Stimulated activated CD4-positive, alpha-beta T cell treated with anti-CD3 and anti-CD28 coated beads, Interleukin-15, amount 100 ng/mL, for 1 hour (primary cell): ENCODE measurements at places on chromosomes 6 and 20.

DNA sequence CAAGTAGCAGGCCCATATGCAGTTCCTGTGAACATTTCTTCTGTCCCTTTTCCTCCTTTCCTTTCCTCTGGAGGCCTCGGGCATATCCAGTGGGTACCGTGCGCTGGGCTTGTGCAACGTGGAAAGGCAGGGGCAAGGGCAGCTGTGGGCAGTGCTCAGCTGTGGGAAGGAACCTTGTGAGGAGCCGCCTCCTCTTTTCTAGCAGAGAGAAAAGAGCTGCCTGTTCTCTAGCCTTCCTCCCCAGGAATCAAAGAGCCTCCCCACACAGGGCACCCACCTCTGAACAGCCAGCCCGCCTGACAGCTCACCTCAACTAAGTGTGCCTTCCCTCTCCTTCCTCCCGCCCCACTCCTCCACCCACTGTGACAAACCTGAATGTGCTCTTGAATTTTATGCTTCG is 143.3 kb upstream of the HDDC2 start:
- DNase-seq: no peak

- no peak for DNase-seq
Observed at GRCh38 chr6:40347571-40348011, 239.6 kb downstream of the LRFN2 start.

DNA sequence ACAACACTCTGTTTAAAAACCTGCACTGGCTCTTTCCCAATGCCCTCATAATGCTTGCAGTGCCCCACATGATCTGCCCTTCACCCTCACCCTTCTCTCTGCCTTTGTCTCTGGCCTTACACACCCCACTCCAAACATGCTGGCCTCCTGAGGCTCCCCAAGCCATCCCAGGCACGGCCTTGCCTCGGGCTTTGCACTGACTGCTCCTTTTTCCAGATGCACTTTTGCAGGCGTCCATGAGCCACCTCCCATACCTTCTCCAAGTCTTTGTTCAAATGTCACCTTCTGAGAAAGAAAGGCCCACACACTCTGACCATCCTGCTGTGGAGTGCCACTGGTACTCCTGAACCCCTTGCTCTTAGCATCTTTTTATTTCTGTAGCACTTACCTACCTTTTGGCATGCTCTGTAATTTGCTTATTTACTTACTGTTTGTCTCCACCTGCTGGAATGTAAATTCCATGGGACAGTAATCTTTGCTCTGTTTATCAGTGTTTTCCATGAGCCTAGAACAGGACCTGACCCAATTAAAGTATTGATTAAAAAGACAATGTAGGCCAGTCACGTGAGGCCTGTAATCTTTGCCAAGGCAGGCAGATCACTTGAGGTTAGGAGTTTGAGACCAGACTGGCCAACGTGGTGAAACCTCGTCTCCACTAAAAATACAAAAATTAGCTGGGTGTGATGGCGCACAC is 30.7 kb downstream of the GFRA4 start:
- DNase-seq: no peak

DNA sequence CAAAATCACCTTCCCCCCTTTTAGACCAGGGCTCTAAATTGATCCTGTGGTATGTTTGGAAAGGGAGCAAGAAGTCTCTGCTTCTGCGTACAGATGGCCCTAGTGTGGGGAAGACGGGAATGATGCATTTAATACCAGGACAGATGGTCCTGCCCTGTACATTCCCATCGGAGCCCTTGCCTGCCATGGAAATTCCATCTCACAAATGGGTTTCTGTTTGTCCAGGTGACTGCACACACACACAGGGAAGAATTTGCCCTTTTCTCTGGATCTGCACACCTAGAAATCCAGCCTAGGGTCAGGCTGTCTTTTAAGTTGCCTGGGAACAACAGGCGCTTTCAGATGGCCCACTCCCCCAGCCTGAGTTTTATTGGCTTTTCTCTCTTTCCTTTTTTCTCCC is 1.3 kb downstream of the MAS1 start:
- no peak for DNase-seq

DNA sequence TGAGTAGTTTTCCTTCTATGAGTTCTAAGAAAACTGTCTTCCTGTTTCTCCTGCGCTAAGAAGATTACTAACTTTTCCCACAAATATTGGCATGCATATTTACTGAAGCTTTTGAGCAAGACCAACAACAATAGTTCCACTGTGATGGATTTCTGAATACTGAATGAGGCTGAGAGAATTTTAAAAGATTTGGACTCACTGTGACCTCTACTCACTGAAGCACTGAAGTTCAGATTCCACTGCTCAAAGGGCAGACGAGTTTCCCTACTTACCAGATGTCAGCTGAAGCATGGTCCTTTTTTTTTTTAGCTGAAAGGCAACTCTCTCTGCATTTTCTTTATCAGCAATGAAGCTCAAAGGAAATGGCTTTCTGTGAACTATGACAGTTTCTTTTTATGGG is 718.5 kb downstream of the RFPL4B start:
- DNase-seq: no peak

- no peak for DNase-seq
Observed at GRCh38 chr6:123564361-123564760, 72.4 kb downstream of the TRDN start.

DNA sequence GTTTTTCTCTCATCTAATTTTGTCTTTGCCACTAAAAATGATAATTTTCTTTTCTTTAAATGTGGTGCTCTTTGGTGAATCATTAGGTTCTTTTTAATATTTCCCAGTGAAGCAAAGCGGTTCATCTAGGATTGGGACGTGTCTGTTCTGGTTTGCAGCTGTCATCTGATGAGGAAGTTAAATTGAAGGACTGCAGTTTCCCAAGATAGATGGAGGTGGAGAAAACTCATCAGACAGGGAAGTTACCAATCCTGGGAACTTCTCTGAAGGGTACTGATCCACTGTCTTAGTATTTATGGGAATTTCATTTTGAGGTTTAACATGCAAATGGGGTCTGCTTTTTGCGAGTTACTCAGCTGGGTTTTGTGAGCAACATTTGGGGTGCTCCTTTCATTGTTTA is 2.4 kb upstream of the AARS2 start:
- DNase-seq: no peak

DNA sequence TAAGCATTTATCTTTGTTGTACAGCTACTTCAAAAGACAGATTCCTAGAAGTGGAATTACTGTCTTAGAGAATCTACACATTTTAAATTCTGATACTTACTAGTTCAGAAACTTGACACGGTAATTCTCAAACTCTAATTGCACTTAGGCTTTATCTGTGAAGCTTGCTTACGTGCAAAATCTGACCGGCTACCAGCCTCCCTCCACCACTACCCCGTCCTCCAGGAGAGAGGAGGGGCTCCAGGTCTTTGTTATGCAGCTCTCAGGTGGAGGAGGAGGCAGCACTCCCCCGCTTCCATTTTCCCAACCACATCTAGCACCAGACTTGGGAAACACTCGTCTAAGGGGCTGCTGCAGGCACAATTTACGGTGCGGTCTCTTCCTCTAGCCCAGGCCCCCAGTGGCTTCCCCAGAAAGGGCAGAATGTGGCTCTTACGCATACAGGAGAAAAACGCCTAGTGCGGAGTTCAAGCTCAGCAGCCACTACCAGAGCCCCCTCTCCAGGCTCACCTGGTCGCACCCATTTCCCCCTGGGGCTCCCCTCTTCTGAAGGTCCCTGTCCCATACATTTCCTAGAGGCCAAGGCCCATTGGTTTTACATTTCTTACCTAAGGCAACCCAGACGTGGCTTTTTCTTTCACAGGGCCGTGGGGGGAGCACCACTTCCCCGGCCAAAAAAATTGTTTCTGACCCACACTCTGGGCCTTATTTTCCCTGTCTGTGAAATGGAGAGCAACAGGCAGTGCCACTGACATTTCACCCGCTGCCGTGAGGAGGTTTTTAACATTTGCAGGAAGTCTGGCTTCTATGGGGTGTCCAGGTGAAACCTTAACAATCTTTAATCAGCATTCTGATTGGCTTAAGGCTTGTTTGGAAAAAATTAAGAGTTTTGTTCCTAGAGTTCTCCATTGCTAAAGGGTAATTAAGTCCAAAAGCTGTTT is 1.6 kb upstream of the TGIF2 start:
- DNase-seq: no peak

GRCh38 chr6:35080821-35081425 is 60.2 kb downstream of the TCP11 start:
- DNase-seq: no peak

DNA sequence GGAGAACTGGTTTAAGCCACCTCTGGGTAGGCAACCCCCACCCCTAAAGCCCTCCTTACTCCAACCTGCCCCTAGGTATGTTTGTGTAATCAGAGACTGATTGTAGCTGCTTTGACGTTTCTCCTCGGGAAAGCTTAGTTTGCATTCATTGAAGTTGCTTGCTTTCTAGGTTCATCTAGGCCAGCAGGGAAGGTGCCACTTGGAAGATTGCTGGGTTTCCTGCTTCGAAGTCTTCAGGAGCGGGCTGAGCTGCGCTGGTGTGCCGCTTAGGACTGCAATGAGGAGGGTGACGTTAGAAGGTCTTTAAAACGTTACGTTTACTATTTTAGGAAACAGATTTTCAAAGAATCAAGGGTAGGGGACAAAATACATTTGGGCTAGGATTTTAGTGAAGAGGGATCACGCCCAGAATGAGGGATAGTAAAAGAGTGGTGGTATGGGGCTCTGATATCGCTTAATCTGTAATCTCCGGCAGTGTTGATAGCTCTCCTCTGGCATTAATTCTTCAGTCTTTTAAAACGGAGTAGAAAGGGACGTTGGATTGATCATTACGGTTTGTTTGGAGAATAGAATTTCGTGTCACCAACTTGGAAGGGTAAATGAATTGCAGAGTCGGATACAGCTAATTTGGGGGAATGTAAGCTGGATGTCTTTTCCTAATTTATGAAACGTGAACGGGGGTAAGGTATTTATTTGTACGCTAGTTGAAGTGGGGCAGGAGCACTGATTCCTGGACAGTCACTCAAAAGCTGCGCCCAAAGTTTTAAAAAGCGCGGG is 92.6 kb upstream of the PRDM1 start:
- DNase-seq: no peak

DNA sequence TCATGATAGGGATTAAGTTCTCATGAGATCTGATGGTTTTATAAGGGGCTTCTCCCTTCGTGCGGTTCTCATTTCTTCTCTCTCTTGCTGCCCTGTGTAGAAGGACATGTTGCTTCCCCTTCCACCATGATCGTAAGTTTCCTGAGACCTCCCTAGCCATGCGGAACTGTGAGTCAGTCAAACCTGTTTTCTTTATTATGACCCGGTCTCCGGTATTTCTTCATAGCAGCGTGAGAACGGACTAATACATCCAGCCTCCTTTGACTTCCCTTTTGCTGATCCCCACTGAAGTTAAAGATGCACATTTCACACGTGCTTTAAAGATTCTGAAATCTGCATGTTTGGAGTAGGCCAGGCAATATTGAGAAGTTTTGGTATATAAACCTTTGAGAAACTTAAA is 543.1 kb downstream of the PRKN start:
- DNase-seq: no peak

DNA sequence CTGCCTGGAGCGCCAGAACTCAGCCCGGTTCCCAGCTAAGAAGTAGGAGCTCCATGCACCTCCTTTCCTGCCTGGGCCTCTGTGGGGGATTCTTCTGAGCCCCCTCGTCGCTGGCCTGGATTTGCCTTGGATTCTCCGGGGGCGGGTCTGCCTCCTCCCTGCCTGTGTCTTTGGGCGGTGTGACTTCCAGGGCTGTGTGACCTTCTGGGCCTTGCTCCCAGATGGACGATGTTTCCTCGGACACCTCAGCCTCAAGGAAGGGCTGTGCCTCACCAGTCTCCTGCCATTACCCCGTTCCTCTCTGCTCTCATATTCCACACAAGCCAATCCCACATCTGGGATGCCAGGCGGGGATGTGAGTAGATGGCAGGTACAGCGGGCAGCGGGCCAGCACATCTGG is 76.8 kb downstream of the ERMARD start:
- no peak for DNase-seq

- DNase-seq: no peak
Observed at GRCh38 chr6:29509711-29510110, 22.0 kb upstream of the MAS1L start.

DNA sequence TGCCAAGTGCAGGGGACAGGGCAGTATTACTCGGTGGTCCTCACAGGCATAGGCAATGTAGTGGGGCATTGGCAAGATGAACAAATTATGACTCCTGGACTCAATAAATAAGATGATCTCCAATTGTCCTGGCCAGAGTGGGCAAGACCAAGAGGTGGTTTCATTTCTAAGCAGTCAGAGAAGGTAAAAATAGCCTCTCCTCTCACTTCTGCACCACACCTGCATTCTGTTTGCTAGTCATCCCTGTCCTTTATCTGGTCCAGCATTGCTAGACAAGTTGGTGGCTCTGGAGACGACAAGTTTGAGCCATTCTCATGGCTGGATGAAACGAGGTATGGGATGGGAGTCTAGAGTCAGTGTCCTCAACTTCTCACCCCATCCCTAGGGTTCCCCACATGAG is 83.0 kb downstream of the BANF2 start:
- no peak for DNase-seq

DNA sequence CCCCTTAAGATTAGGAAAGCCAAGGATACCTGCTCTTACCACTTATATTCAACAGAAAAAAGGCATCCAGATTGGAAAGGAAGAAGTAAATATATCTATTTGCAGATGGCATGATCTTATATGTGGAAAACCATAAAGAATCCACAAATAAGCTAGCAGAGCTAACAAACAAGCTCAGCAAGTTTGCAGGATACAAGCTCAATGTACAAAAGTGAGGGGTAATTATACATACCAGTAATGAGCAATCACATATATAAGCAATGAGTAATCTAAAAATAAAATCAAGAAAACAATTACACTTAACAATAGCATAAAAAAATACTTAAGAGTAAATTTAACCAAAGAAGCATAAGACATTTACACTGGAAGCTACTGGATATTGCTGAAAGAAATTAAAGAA is 31.6 kb upstream of the HMGN3 start:
- no peak for DNase-seq

DNA sequence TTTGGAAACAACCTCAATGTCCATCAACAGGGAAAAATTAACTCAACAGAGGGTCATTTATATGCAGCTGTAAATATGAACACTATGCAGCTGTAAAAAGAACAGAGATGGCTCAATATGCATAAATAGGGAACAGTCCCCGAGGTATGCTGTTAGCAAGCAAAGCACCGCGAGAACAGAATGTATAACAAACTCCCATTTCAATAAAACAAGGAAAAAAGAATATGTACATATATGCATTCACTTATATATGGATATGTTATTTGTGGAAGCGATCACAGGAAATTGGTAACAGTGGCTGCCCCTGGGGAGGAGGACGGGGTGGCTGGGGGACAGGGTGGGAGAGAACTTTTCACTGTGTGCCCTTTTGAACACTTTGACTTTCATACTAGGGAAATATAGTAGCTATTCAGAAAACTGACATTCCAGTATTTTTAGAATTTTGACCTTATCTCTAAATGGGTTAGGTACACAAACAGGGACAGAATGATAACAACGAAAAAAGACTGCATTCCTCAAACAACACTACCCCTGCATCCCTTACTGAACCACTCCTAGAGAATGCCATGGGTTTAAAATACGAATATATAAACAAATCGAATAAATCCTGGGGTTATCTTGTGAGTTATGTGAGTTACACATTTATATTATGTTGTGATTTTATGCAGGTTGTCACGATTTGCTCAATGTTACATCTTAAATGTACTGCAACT is 64.5 kb downstream of the KCNB1 start:
- DNase-seq: no peak

GRCh38 chr20:11970243-11970836 is 52.6 kb downstream of the BTBD3 start:
- no peak for DNase-seq
